ENCODE measurements at places on chromosomes 4 and X.

DNA sequence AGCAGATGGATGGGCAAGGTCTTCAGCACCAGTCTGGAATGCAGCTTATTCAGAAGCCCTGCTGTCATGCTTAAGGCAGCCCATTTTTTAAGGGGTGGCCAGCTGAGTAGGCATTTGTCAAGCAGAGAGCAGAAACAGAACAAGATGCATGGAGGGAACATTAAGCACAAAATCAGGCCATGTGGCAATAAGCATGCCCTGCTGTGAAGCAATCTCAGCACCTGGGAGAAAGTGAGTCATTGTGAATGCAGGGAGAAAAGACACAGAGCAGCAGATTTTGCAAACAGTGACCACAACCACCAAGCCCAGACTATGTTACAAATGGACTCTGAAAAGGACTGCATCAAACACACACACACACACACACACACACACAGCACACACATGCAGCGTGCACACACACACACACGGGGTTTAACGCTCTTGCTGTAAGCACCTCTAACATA, 94.1 kb upstream of the GALNT7 start:
- no peak for DNase-seq

DNA sequence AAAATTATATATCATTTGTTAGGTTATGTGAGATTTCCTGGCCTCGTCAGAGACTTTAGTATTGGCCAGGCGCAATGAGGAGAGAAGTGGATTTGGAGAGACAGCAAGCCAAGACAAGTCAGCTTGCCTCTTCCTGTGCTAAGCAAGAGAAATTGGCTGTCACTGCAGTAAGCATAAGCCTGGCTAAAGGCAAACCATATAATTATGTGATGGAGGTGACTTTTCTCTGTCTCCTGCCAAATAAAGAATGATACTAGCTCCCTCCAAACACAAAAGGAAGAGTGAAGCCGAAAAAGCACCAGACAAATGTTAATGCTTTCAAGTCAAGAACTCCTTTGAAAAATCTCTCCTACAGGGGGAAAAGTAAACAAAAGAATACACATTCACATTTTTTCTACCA, 2246.0 kb downstream of the ARAP2 start:
- no peak for DNase-seq

GRCh38 chr4:37661772-37662171, 24.4 kb downstream of the RELL1 start:
- no peak for DNase-seq

- no peak for DNase-seq
Observed at GRCh38 chr4:21893136-21893535, 55.4 kb downstream of the KCNIP4 start.

DNA sequence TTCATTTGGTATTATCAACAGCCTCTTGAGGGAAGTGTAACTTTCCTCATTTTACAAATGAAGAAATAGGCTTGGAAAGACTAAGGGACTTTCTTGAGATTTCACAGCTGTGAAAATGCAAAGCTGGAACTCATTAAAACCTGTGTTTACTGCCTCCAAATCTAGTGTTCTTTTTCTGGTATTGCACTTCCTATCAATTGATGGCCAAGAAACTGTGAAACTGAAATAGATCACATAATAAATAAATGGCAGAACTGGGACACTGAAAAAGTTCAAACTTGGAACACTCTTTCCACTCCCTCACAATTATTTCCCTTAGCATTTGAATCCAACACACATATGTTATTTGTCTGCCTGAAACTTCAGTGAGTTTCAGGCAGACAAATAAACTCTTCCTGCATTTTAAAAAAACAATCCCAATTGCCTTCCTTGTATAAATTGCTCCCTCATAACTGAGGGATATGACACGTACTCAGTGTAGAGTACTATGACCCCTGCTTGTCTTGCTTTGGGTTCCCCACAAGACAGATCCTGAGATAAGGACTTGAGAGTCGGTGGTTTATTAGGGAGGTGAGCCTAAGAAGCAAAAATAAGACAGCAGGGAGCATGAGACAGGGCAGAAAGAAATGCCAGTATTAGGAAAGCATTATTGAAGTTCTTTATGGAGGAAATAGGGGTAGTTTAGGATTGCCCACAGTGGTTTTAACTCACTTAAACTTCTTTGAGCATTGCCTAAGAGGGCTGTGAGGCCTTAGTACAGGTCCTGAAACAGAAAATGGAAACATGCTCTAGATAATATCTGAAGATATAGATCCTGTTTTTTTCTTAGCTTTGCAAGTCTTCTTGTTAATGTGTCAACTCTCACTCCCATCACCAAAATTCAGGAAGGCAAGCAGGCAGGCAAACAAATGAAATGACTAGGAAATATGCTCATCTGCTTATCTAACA, 33.9 kb downstream of the RTL3 start:
- DNase-seq = no peak

DNA sequence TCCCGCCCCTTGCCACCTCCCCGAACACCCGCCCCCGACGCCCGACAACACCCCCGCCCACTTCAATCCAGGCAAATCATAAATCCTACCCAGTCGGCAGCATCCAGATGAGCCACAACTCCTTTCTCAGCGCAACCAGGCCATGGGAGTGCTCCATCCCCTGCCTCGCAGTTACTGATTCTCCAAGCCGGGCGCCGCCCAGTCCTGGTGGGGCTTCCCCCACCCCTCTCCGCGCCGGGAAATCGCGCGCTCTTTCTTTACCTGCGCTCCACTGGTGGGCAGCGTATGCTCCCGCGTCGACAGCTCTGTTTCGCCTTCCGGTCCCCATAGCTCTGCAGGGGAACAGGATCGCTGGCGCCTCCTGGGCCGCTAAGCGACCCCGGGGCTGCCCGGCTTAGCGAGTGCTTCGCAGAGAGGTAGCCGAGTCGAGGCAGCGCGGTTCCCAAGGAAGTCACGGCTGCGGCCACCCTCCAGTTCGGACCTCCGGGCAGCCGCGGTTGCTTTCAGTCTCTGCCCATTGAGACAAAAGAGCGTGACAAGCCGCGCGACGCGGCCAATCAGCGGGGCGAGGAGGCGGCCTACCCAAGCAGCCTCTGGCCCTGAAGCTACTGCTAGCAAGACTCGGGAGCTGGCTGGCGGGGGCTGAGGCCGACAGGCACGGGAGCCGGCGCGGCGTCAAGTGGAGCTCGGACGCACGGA, 43.7 kb upstream of the TMSB15B start:
- DNase-seq = peak; percentile 9

- no peak for DNase-seq
Observed at GRCh38 chr4:16032396-16032770, 51.4 kb downstream of the PROM1 start.

- DNase-seq = no peak
Observed at GRCh38 chr4:2288051-2288541, 26.2 kb upstream of the MXD4 start.

DNA sequence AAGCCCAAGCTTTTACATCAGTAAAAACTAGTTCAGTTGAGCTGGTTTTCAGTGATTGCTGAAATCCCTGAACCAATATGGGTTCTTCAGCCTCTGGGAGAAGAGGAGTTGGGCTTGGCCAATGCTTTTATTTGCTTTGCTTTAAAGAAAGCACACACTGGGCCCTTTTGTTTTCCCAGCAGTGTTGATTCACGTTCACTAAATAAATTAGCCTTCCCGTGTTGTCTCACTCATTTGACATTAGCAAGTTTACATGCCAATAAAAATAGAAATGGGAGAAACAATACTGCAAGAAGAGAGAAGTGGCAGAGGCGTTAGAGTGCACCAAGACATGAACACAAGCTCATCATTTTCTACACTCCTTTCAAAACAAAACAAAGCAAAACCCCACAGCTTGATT, 136.2 kb downstream of the SHROOM3 start:
- no peak for DNase-seq

DNA sequence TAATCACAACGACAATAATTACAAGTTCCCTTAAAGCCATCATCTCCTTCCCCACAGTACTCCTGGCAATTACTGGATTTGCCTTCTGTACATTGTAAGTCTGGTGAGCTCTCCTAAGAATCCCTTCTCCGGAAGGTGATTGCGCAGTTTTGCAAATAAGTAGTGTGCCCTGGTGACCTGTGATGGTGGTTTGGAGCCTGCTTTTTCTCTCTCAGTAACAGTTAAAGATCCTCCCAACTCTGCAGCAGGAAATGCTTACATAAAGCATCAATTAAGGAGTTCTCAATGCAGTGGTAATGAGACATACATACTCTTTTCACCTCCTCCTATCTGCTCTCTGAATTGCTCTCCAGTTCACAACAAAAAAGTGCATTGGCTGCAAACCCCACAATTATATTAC, 159.7 kb downstream of the SH2D1A start:
- DNase-seq = no peak

GRCh38 chrX:96619588-96619987, 65.1 kb upstream of the DIAPH2 start:
- no peak for DNase-seq

DNA sequence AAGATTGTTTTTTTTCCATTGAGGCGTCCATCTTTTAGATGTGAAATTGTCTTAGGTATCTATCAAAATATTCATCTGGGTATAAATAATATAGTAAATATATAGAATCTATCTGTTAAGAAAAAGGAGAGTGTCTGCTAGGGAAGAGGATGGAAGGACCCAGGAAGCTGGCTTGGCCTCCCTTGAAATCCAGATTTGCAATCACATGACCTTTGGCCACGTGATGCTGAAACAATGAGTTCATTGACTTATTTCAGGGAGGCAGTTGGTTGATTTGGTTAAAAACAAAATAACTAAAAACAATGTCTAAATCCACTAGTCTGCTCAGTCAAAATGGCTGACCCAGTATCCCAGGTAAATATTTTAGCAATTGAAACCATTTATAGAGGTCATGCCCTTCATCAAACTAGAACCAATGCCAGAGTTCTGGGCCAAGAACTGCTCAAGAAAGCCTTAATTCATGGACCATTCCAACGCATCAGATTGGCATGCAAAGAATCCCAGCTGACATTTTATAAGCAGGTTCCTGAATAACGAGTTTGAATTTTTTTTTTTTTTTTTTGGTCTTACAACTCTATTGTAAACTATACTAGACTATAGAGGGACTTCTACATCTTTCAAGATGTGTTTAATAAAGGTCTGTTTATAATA, 172.7 kb downstream of the MID1 start:
- DNase-seq = no peak

- DNase-seq = no peak
Observed at GRCh38 chrX:148459343-148459742, 41.1 kb upstream of the AFF2 start.

DNA sequence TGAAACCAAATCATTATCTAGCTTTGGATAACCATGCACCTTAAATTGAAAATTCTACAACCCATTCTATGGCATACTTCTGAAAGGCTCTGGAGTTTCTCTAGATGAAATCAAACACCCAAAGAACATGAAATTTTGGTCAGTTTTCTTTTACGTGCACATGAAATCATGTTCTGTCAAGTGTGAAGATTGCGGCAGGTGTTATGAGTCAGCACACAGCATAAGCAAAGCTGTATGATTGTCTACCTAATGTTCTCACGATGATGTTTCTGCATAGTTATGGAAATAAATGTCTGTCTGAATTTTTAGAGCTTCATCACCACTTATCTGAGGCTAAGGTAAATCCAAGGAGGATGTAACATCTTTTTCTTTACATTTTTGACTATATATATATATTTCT, 495.3 kb downstream of the IL1RAPL1 start:
- no peak for DNase-seq

GRCh38 chr4:76515975-76516843, 81.2 kb downstream of the SHROOM3 start:
- no peak for DNase-seq

DNA sequence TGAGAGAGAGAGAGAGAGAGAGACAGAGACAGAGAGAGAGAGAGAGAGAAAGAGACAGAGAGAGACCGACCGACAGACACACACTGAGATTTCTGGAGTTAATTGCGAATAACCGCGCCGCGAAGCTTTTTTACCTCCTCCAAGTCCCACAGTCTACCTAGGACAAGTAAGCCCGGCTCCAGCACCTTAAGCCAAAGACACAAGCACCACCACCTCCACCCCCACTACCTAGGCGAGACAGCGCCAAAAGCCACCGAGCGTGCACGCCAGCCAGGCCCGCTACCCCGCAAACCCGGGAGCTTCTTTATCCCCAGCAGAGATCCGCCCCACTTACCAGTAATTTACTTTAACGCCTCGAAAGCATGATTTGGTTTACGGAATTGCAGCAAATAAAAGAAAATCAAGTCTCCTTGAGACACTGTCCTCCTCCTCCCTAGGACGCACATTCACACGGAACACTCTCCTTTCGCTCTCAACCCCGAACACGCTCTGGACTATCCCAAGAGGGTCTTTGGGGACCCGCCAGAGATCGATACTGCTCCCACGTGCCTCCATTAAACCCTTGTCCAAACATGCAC, 649.6 kb upstream of the DIPK2B start:
- DNase-seq = peak; percentile 12

DNA sequence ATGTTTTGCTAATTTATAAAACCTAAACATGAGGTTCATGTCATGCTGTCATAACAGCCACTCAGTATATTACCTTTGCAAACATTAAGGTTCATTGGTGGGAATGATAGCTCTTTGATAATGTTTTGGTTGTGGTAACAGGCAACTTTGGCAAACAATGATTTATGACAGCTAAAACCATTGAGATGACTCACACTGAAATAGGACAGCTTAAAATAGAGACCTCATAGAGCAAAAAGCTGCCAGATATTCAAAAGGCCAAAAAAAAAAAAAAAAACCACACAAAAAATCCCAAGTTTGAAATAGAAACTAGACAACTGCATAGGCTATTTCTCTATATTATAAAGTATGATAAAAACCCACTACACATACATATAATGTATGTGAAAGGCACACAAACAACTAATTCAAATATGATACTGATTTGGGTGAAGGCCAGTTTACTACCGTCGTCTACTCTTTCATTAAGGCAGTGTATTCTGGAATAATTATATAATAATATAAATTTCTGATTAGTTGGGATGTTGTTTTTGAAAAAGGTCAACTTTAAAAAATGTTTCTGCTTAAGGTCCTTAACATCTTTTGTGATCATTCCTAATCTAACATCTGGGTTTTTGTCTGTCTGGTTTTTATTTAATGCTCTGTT, 646.0 kb upstream of the PITX2 start:
- DNase-seq = no peak

DNA sequence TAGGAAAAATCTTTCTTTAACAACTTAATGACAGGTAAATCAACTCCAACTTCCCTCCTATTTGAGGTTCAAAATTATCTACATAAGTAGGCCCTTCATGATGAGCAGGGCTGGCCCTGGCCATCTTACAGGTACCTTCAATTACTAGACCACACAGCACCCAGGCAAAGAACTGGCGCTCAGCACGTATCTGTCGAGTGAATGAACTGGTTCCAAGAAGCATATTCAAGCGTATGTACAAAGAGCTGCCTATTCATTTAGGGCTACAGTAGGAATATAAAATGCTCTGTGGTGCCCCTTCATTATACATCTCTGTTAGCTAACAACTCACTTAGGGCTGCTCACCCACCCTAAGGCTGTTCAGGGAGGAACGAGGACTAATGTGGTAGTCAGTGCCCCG, 48.0 kb downstream of the TSPAN5 start:
- DNase-seq = no peak

All from stimulated activated CD4-positive, alpha-beta T cell treated with anti-CD3 and anti-CD28 coated beads, Interleukin-15, amount 100 ng/mL, for 1 hour (primary cell).